CD8-positive, alpha-beta memory T cell (primary cell): ENCODE measurements at places on chromosomes 2 and 18.

DNA sequence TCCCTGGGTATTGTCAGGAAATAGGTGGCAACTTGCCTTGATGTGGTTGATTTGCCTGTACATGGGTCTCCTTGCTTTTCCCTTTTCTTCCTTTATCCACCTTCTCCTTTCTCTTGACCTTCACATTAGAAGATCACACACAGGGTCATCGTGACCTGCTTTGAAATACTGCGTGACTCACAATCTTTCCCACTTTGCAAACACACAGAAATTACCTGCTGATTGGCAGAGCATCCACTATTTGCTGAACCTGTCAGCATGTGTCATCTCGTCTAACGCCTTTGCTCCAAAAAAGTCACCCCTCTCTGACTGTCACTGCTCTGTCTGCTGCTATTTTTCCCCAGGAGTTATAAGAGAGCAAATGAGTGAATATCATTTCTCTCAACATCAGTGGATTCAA is 60.8 kb downstream of the MYO3B start:
- DNase-seq = no peak

DNA sequence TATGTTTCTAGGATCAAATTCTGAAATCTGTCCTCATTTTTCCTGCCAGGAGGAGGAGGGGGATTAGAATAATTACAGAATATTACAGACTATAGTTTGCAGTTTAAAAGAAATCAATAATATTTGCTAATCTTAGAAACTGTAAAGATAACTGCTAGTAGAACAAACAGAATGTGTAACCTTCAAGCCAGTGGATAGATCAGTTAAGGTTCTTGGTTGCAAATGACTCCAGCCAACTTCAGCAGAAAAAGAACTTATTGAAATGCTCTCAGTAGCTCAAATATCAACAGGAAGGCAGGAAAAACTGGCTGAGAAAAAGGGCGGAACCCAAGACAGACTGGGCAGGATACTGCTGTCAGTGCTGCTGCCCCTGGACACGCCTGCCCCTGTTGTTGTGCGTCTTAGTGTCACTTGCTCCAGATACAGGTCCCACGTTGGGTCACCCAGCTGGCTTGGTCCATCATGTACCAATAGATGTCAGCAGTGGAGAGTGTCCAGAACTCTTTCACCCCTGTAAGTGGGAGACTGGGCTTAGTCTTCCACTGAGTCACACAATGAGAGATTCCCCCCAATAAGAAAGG is 10.2 kb downstream of the NMUR1 start:
- no peak for DNase-seq

DNA sequence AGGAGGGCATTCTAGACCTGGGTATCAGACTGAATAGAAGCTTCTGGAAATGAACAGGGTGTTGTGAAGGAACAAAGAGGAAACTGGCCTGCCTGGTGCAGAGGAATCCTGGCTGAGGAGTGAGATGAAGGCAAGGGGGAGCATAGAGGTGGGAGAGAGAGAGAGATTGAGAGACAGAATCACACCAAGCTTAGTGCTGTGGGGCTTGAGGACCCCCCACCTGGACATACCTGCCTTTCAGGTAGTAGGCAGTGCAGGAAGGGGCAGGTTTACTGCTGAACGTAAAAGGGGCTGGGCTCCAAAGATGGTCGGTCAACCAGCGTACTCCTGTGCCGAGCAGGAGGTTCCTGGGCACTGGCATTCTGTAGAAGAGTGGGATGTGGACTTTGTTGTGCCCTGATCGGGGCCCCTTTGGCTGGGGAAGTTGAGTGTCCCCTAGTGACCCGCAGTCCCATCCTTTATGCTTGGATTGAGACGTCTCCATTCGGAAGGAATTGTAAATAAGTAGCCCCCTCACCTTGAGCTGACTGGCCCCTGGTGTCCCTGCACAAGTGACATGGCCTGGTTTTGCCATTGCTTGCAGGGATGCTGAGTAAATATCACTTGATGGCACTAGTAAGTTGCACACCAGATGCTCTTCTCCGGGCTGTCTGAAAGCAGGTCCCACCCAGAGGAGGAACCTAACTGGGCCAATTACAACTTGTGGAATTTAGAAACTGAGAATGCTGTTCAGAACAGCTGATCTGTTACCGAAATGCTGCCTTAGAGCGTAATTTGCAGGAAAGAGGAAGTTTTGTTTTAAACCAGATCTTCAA is 1.4 kb downstream of the UBE2F start:
- no peak for DNase-seq

DNA sequence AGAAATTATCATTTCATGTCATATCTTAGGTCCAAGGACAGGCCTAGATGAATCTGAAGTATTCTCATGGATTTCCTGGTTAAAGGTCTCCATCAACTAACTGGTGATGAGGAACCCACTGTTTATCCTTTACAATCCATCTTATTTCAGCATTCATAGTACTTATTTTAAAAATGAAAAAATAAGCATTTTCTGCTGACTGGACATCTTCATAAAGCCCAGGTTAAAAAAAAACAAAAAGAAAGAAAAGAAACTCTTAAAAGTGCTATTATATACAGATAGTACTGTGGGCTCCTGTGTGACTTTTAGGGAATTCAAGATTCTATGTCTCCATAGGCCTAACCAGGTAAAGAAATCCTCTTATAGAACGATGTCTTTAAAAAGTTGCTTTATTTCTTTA is 7.1 kb downstream of the ERBB4 start:
- DNase-seq = no peak

- DNase-seq = no peak
Measured at GRCh38 chr2:23760736-23761135, 166.2 kb downstream of the ATAD2B start.

DNA sequence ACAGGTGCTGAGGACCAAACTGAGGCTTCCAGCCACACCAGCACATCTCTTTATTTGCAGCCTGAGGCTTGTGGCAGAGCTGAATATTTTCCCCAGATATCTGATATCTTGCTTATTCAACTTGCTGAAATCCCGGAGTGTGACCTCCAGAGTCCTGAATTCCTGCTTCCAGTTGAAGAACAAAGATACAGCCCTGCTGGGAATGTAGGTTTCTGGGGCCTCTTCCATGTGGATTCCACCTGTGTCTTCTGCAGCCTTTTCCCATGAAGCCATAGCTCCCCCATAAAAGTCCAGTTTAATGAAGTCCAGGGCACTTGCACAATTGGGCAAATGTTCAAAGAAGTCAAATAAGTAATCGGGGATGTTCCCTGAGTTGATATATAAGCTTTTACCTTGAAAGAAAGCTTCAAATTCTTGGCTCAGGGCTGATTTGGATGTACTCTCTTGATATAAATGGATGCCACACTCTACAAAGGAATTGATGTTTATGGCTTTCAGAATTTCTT is 14.9 kb downstream of the NLRC4 start:
- DNase-seq = no peak

DNA sequence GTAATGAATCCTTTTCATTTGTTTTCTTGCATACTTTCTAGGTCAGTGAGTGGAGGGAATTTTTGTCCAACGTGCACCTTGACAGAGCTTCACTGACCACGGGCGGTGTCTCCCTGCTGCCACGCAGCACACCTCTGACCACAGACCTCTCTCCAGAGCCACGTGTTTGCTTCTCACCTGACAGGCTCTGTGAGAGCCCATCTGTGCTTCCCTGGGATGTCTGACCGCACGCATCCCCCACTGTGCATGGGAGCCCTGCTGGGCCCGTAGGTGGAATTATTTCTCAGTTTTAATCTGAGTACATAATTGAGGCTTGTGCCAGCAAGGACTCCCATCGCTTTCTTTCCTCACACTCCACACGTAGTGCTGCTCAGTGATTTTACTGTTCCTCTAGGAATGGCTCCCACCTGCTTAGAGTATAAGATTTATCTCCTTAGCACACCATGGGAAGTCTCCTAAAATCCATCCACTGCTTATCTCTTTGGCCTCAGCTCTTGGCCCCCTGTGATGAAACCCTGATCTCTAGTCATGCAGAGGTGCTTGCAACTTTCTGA is 482.6 kb downstream of the TSN start:
- DNase-seq = no peak

GRCh38 chr18:59083136-59083818 is 56.4 kb upstream of the SEC11C start:
- DNase-seq = no peak

- DNase-seq = no peak
Measured at GRCh38 chr2:134429886-134430285, 176.0 kb downstream of the MGAT5 start.

DNA sequence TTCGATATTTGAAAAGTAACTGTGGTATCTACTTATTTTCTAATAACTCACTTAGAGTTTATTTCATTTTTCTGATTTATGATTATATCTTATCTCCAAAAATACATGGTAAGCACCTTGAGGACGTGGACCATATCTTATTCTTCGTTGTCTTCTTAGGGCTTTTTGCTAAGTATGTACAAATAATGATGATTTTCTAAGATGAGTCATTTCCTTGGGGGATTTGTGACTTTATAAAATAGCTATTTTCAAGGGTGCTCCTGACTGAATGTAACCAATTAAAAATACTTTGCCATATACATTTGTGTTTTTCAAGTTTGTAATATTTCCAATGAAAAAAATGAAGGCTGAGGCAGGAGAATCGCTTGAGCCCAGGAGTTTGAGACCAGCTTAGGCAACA is 56.3 kb downstream of the GREB1L start:
- no peak for DNase-seq

DNA sequence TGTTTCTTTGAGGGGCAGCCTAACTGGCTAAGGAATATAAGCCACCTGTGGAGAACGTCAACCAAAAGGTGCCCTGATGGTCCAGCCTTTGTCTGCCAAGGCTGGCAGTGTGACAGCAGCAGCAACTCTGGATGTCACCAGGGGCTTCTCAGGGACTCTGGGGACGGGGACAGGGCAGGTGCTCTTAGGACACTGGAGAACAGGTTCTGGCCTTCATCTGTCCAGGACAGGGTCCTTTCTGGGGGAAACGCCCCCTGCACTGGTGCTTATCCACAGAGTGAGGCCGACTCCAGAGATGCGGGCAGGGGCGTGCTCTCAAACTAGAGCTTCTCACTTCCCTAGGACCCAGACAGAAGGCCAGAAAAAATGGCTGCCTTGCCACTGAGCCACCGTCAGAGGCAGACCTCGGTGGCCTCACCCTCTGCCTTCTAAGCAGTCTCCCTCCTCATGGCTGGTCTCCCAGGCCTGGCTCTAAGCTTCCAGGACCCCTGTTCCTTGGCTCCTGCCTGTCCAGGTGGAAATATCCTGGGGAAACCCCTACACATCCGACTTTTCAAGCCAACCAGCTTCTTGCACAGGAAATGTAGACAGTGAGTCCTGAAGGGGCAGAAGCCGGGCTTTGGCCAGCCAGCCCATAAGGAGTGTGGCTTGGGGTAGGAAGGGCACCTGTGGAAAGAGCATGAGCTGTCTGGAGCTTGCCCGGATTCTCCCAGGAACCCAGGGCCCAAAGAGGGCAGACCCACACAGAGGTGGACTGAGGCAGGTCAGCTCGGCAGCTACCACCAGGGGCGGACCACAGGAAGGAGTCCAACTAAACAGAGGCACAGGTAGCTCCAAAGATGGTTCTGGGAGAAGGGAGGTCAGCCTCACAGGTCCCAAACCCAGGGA is 11.3 kb upstream of the SFXN5 start:
- no peak for DNase-seq

DNA sequence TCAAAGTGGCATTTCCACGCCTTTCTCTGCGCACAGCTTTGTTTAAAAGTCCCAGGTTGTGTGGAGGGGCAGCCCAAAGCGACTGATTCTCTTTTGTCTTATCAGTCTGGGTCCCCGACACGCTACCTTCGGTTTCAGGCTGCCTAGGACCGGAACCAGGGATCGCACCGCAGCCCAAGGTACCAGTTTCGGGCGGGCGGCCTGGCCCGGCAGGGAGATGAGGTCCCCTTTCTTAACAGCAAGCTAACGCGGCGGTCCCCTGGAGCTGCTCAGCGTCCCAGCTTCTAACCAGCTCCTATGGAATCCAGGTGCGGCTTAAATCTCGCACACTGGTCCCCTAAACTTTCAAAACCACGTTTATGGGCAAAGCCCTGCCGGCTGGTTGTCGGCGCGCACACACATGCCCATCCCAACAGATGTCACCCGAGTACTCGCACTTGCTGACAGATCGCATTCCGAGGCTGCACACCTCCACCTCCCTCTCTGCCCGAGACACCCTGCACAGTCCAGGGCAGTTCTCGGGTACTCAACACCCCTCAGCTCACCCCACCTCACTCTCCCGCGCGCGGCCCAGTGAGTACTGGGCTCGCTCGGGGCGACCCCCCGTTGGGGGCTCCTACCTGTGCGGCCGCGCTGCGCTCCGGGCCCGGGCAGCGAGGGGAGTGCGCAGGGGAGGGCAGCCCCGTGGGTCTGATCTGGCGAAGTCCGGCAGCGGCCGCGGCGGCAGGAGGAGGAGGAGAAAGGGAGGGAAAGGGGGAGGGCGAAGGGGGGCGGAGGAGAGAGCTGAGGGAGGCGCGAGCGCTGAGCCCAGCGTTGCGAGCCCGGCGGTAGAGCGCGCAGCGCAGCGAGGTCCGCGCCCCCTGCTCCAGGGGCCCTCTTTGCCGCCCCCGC is at the start of gene EFEMP1:
Gene EFEMP1, minus strand, starts transcription at position 692 of the 891 bp plus-strand sequence. CDS start 1,342 bp downstream, outside the sequence.
- no peak for DNase-seq

DNA sequence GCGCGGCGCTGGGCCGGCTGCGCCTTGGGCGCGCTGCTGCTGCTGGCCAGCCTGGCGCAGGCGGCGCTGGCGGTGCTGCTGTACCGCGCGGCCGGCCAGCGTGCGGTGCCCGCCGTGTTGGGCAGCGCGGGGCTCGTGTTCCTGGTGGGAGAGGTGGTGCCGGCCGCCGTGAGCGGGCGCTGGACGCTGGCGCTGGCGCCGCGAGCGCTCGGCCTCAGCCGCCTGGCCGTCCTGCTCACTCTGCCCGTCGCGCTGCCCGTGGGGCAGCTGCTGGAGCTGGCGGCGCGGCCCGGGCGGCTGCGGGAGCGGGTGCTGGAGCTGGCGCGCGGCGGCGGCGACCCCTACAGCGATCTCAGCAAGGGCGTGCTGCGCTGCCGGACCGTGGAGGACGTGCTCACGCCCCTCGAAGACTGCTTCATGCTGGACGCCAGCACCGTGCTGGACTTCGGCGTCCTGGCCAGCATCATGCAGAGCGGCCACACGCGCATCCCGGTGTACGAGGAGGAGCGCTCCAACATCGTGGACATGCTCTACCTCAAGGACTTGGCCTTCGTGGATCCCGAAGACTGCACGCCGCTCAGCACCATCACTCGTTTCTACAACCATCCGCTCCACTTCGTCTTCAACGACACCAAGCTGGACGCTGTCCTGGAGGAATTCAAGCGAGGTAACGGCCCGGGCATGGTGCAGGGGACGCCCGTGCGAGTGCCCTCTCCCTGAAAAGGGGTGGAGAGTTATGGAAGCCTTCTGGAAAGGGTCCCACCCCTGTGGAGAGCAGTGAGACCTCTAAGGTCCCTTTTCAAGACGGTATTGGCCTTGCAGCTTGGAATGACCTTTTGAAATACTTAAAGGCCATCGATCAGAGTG is 1.0 kb downstream of the CNNM3 start:
- DNase-seq = no peak

DNA sequence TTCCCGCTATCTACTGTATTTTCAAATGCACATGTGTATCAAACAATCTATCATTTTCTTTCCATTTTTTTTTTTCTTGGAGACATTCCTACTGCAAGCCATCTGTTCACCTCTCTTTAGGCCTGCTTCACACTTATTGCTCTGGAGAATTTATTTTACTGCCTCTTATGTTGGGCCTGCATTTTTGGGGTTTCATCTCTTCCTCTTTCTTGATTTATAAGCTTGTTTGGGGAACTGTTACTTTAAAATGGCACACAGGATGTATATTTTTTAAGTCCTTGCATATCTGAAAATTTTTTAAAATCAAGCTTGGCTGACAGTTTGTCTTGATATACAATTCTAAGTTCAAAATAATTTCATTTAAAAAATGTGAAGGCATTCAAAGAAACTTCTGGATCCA is 3.5 kb upstream of the RAB27B start:
- DNase-seq = no peak

- no peak for DNase-seq
Measured at GRCh38 chr18:76566987-76567386, 71.9 kb upstream of the ZNF516 start.
